ENCODE measurements at places on chromosomes 2 and 18. TPM values are rescaled to one million over a fixed set of nuclear protein-coding genes. Genes with fewer than 3 reads are reported as not detected.

GALR1 gene
- total RNA-seq: under 0.01 TPM

GRCh38 chr2:172119089-172119488 lies 16.4 kb upstream of the DLX2 start:
- no peak for DNase-seq
- no peaks in the 10 kb centered on the region for H3K4me1 ChIP-seq
- no peaks in the 10 kb centered on the region for H3K36me3 ChIP-seq
- peaks cover 43% of the 10 kb centered on the region for H3K27me3 ChIP-seq
- no peak overlapping the region for H3K4me3 ChIP-seq

DNA sequence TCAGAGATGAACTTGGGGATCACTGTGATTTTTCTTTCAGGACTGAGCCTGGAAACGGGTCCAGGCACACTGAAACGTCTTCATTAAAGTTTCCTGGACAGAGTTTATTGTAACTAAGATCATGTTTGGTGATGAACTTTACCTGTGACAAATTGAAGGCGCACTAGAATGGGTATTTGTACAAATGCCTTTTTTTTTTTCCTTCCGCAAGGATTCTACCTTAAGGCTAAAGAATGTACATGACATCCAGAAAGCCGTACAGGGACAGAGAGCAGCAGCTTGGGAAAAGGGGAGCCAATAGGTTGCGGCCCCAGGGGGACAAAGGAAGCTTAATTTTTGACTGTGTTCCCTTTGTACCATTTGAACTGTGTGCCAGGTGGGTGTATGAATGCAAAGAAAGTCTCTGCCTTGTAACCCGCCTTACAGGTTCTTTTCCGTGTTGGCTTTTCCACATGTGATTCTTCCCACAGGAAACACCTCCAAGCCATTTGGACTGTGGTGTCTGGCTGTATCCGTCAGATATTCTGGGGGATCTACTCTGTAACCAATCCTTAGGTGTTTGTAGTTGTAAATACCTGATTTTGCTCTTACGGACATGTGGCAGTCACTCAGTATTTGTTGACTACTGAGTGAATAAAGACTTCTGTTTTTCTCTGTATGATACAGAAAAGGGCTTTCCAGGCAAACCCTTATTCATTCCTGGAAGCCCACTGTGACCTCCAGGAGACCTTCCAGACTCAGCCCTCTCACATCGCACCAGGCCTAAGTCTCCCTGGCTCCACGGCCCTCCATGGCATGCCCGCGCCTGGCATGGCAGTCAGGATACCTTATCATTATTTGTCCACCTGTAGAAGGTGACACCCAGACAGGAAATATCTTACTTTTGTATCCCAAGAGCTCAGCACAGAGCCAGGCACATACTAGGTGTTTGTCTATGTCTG lies 1.1 kb downstream of the LRRFIP1 start:
- peak overlapping the region; percentile 72 for H3K27ac ChIP-seq
- no peaks in the 10 kb centered on the region for H3K36me3 ChIP-seq
- no peak for DNase-seq
- peak overlapping the region; percentile 68 for H3K4me3 ChIP-seq
- H3K27me3 ChIP-seq: peaks cover 24% of the 10 kb centered on the region

CREG2 gene
- not detected for total RNA-seq

RBBP8 gene
- 20.7 TPM for total RNA-seq

DNA sequence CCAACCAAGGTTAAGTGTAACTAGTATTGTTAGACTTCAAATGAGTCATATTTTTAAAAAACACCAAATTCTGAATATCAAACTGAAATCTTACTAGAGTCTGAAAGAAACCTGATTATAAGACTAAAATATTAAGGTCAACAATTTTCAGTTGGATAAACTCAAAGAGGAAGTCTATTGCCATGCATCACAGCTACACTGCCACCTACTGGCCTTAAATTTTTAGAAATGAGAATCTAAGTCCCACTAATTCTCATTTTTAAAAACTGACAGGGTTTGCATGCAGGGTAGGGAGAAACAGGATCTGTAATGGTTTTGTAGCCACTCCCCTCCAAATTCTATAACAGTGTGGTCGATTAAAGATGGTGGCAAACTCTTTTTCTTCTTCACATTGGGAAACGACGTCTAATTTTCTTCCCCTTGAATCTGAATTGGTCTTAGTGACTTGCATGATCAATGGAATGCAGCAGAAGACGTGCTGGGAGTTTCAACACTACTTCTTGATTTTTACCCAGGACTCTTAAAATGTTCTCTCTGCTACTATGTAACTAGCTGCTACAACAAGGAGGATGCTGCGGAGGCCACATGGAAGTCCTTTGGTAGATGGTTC lies 176.1 kb upstream of the SESTD1 start:
- H3K27ac ChIP-seq: no peak overlapping the region
- H3K4me3 ChIP-seq: no peak overlapping the region
- no peaks in the 10 kb centered on the region for H3K27me3 ChIP-seq
- H3K4me1 ChIP-seq: no peaks in the 10 kb centered on the region
- no peak for DNase-seq

GRCh38 chr2:201952187-201952586 lies 81.5 kb upstream of the FZD7 start:
- no peaks in the 10 kb centered on the region for H3K4me1 ChIP-seq
- no peak for DNase-seq
- no peak overlapping the region for H3K27ac ChIP-seq
- H3K27me3 ChIP-seq: no peaks in the 10 kb centered on the region

DNA sequence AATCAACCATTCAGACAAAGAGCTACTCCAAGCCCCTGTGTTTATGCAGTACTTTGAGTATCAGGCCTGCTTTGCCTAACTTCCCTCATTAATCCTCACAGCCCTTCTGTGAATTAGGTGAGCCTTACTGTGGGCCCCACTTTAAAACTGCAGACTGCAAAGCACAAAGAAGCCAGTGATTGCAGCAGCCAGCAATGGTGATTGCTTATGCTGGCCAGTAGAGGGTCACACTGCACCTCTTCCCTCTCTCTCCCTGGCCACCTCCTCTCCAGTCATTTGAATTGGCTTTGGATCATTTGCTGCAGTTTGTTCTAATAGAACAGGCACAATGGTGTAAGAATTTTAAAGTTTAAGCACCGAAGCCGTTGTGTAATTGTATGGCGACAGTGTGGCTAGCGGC lies 229.9 kb downstream of the AGPS start:
- H3K27ac ChIP-seq: no peak overlapping the region
- H3K27me3 ChIP-seq: no peaks in the 10 kb centered on the region
- H3K4me3 ChIP-seq: no peak overlapping the region
- no peaks in the 10 kb centered on the region for H3K36me3 ChIP-seq

DNA sequence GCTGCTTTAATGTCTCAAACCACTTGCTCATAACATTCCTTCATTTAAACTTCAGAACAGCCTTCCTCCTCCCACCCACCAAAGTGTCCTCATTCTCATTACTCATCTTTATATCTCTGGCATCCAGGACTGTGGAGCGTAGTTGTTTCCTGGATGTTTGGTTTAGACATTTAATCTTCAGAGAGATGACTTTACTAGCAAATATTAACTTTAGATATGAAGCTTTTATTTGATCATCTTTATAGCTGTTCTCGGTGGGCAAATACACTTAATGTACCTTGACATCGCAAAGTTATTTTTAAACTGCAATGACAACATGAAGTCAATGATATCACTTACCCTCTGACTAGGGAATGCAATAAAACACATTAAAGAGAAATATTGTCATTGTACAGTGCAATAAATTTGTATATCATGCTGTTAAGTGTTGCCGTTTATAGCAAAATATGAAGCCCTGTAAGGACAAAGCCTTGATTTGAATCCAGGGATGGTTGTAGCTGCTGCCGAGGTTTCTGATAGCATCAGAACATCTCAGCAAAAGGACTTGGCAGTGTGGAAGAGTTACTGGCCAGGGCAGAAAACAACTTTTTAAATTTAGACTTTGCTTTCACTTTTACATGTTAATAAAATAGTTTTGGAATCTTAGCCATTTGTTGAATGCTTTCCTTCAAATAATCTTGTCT lies 4.6 kb upstream of the LAMA3 start:
- H3K36me3 ChIP-seq: no peaks in the 10 kb centered on the region
- H3K4me1 ChIP-seq: peaks cover 13% of the 10 kb centered on the region
- H3K27ac ChIP-seq: no peak overlapping the region
- no peak for DNase-seq
- H3K27me3 ChIP-seq: peaks cover 63% of the 10 kb centered on the region
- H3K4me3 ChIP-seq: no peak overlapping the region

GRCh38 chr18:79963658-79964329 lies 649 bp upstream of the HSBP1L1 start:
- no peak for DNase-seq
- no peaks in the 10 kb centered on the region for H3K36me3 ChIP-seq
- peak overlapping the region; percentile 93 for H3K27ac ChIP-seq
- no peaks in the 10 kb centered on the region for H3K27me3 ChIP-seq

DNA sequence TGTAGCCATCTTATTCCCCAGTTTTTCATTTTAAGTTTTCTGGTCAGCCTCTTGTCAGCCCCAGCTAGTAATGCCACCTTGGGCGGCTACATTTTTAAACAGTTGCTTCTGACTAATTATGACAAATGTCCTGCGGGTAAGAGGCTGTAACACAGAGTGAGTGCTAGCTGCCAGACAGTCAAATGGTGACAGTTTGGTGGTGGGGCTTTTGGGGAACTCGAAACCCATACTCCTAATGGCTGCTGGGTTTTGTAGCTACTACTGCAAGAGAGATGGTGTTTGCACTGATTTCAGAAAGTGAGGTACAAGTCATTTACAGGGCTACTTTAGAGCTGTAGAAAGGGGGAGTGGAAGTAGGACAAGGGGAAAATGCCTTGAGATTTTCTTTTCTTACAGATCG lies 48.2 kb downstream of the ZCCHC2 start:
- DNase-seq: no peak
- H3K27me3 ChIP-seq: no peaks in the 10 kb centered on the region
- H3K27ac ChIP-seq: no peak overlapping the region
- H3K4me1 ChIP-seq: no peaks in the 10 kb centered on the region
- H3K4me3 ChIP-seq: no peak overlapping the region

NRP2 gene
- 35.1 TPM for total RNA-seq

PKDCC gene
- 108 TPM for total RNA-seq

DNA sequence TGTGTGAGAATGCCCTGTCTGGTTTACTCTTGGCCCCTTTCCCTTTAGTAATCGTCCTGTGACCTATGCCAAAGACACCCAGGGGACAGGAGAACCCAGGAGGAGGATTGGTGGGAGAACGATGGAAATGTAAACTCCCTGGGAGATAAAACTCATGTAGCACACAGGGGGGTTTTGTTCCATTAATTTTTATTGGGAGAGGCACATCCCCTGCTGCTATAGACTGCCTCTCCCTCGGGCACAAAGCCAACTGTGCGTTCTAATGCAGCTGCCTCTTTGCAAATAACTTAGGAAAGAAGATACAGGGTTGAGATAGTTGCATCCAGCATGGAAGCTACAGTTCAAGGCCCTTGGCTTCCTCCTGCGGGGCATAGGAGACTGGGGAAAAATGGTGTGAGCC lies 489.6 kb downstream of the SLC4A3 start:
- H3K27me3 ChIP-seq: no peaks in the 10 kb centered on the region
- H3K36me3 ChIP-seq: no peaks in the 10 kb centered on the region
- DNase-seq: no peak
- H3K4me1 ChIP-seq: no peaks in the 10 kb centered on the region

DNA sequence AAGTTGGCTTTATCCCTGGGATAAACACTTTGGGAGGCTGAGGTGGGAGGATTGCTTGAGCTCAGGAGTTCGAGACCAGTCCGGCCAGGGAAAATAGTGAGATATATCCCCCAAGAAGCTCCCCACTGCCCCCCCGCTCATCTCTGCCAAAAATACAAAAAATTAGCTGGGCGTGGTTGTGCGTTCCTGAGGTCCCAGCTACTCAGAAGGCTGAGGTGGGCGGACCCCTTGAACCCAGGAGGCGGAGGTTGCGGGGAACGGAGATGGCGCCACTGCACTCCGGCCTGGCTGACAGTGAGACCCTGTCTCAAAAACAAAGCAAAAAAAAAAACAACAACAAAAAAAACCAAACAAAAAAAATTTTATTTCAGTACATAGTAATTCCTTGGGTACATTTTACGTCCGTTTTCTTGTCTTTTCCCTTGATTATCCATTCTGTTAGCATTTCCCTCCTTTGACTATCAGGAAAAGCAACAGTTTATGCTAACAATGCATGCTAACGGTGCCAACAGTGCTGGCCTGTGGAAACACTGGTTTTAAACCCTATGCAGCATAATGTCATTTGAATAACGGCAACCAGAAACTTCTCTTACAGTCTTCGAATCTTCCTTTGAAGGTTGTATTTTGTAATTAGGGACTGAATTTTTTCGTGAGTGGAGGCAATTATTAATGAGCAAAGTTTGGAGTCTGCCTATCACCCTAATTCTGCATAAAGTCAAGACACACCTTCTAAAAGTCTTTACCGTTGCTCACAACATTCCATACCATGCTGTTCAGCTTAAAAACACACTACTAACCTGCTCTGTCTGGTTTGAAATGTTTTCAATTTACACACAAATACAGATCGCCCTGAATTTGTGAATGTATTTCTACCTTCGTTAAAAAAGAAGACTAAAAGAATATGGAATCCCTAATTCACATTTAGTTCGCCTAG lies 721 bp upstream of the MIB1 start:
- H3K36me3 ChIP-seq: no peaks in the 10 kb centered on the region
- H3K4me1 ChIP-seq: peaks cover 14% of the 10 kb centered on the region
- H3K4me3 ChIP-seq: peak overlapping the region; percentile 99
- no peaks in the 10 kb centered on the region for H3K27me3 ChIP-seq

GPR35 gene
- 167 TPM for total RNA-seq

GRCh38 chr2:222673883-222674282 lies 2.4 kb downstream of the MOGAT1 start:
- H3K36me3 ChIP-seq: no peaks in the 10 kb centered on the region
- H3K4me1 ChIP-seq: peaks cover 14% of the 10 kb centered on the region
- H3K27me3 ChIP-seq: peaks cover 15% of the 10 kb centered on the region

Data from transverse colon (tissue), 4 donors.